Thyroid gland (tissue), 4 donors: ENCODE measurements at places on chromosomes 13 and 19. TPM values are rescaled to one million over a fixed set of nuclear protein-coding genes. Genes with fewer than 3 reads are reported as not detected.

The CPAMD8 gene
- total RNA-seq = 116 TPM

DNA sequence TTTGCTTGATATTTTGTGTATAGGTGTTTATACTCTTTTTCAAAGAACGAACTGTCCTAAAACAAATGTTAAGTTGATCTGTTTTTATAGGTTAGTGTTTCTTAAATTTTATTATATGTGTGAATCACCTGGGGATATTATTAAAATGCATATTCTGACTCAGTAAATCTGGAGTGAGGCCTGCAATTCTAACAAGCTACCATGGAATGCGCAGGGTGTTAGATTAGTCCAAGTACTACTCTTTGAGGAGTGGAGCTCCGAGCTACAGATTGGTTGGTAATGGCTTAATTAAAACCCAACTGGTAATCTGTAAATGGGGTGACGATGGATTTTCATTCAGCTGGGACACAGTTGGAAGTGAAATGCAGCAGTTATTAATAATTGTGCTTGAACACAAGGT, 214.1 kb upstream of the UFM1 start:
- no peak for DNase-seq

- no peak for DNase-seq
These were observed 157.4 kb upstream of the SOX1 start for GRCh38 chr13:111909501-111909900.

DNA sequence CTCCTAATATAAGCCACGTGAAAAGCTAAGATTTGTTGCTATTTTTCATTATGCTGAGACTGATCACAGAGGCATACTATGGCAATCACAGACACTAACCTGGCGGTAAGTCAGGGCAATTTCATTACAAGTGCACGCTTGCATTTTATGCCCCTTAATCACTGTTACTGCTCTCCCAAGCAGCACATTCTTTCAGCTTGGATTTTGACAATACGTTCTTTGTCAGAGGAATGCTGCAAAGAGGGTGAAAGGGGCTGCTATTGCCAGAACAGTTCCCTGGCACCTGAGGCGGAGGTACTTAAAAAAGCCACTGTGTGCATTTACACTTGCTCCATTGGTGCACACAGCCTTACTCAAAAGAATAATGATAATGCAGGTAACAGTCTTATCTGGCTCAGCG, 346.6 kb downstream of the RFC3 start:
- peak; percentile 59 for DNase-seq

The ABHD8 gene
- total RNA-seq = 31.2 TPM

DNA sequence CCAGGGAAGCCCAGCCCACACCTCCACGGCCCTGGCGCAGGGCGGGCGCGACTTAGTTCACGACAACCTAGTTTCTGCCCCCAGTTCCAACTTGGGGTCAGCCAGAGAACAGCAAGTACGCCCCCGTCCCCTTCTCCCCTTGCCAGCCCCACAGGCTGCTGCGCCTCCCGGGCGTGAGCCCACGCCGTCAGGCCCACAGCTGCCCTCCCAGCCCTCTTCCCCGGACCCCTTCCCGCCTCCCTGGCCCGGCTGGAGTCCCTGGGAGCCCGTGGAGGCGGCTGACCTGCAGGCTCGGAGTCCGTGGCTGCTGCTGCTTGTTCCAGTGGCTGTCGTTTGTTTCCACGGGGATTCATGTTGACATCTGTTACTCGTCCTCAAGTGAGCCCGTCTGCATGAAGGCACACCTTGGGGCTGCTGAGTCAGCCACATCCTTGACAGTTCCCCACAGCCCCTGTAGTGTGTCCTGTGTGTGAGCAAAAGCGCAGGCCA, 86.0 kb downstream of the ATP11A start:
- DNase-seq = no peak

DNA sequence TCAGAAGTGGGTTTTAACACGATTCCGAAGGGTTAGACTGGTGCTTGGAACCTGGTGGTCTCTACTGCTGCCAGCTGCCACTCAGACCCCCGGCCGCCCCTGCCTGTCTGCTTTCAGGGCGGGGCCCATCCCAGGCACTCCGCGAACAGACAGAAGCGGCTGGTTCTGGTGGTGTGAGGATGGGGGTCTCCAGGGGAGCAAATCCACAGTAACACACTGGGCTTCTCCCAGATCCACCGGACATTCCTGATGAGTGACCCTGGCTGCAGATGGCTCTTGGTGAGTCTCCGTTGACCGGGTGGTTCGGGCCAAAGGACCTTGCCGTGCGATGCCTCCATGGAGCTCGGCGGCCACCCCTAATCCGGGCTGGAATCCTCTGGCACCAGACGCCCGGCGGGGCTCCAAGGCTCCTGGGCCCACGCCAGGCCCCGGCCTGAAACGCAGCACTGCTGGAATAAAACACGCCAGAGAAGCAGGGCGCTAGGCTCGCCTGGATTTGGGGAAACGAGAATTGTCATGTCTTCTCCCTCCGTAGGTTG, 2.1 kb upstream of the PTBP1 start:
- no peak for DNase-seq

GRCh38 chr13:46006688-46007452, 45.7 kb downstream of the ZC3H13 start:
- DNase-seq = no peak

The ADM5 gene
- total RNA-seq = 0.38 TPM

- DNase-seq = no peak
These were observed 540 bp upstream of the ZFP36 start for GRCh38 chr19:39405958-39406655.

The ZNF534 gene
- total RNA-seq = 0.50 TPM

The ZNF90 gene
- total RNA-seq = 29.0 TPM

- peak; percentile 18 for DNase-seq
These were observed 61.2 kb upstream of the WDFY2 start for GRCh38 chr13:51523082-51523518.

The ZNF626 gene
- total RNA-seq = 42.0 TPM

GRCh38 chr19:16076154-16076957, at the start of gene TPM4:
Gene TPM4 (plus strand): TSS chr19:16076495. CDS start chr19:16076566, 71 bp downstream.
- DNase-seq = peak; percentile 72

GRCh38 chr13:52348983-52349780, 56.8 kb downstream of the THSD1 start:
- DNase-seq = no peak

DNA sequence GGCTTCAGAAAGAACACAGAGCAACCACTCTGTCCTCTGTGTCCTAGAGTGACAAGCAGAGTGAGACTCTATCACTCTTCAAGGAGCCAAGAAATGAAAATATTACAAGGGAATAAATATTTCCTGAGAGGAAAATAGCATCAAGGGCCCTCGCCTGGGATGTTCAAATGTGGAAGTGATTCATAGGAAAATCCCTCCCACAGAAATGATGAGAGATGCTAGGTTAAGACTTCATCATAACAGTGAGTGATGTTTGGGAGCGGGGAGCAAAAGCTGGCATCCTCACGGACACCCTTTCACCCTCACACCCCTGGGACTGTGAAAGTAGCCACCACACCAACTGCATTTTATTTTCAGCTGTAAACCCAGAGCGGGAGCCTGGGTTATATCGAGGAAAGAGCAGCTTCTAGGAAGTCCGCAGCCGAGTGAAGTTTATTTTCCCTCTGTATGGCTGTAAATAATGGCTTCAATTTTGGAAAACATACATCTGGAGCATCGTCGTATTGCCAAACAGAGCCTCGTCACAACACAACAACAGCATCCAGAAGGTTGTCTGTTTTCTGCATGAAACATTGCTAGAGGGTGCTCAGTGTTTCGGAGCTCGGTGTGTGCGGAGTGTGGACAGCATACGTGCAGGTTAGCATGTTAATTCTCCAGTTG, 54.8 kb downstream of the DLEU7 start:
- no peak for DNase-seq

DNA sequence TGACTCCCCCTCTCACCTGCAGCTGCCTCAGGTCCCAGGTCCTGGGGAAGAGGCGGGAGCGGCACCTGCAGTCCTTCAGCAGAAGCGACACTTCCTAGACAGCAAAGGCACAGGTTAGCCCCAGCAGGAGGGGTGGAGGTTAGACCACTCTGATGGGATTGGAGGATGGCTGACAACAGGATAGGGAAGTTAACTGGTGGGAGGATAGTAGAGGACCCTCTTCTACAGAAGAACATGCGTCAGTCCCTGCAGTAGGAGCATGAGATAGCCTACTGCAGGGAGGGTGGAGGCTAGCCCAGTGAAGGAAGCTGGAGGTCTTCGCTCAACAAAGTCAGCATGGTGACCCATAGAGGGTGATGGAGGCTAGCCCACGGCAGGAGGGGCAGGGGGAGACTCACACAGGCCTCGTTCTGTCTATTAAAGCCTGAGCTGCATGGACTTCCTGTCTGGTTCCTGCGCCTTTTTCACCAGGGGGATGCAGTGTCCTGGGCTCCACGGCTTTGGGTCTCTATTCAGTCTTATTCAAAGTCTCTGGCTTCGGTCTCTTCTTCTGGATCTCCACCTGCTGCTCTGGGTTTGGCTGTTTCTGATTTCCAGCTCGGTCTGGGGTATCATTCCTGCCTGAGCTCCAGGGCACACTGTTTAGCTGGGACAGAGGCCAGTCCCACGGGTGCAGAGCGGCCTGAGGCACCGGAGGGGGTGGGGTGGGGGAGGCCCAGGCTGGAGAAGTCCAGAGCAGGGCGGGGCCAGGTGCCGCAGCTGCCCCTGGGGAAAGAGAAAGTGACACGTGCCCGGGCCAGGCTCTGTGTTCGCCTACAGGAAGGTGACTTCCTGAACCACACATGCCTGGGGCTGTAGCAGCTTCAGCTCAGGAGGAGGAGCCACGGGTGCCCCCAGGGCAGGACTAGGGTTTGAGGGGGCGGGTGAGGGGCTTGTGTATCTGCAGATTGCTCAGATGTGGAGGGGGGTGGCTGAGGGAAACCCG, 7.3 kb downstream of the IFNL3 start:
- peak; percentile 50 for DNase-seq
